ENCODE measurements at places on chromosomes 7 and 10.

DNA sequence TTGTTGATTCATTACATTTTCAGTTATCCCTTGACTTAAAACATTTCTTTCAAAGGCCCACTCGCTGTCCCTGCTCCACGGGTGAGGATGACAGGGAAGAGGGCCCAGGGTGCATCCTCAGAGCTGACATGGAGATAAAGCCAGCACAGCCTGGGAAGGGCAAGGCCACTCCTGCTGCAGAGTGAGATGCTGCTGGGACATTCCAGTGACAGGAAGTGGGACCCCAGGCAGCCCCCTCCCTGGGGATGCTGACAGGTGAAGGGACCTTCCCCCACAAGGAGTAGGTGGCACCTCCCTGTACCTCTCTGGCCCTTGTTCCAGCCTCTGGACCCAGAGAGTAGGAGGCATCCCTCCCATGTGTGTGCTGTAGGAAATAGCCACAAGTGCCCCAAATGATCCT lies 97.8 kb upstream of the DDC start:
- DNase-seq: no peak

DNA sequence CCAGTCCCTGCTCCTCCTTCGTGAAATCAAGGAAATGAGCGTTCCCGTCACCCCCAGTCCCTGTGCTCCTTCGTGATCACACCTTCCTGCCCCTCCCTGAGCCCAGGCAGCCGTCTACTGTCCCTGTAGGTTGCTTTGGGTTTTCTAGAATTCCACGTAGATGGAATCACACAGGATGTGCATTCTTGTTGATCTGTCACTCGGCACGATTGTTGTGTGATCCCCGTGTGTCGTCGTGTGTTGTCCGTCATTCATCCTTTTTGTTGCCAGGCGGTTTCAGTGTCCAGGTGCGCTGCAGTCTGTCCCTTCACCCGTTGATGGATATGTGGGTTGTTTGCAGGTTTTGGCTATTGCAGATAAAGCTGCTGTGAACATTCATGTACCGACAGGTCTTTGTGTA lies 9.4 kb downstream of the MTG1 start:
- no peak for DNase-seq

DNA sequence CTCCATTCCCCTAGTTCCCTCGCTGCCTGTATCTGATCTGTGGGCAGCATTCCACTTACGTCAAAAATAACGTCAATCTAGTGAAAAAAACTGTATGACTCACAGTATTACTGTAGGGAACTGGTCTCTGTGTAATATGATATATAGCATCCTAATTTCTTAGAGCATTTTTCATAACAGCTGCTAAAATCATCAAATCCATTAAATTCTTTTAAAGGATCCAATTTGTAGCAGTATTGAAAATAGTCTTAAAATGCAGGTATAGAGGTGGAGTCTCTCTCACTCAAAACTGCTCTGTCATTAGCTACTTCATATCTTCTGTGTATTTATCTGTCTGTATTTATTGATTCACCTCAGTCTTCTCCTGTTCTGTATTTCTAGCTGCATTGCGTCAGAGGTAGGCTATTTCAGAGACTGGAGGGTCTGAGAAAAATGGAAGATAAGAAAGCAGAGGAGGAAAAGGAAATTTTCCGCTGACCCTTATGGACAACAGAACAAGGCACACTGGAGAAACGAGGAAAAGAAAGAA lies 59.9 kb downstream of the PON1 start:
- DNase-seq: no peak

- no peak for DNase-seq
Measured at GRCh38 chr10:29370097-29371092, 81.5 kb downstream of the LYZL1 start.
